ENCODE measurements at places on chromosomes 6 and 20. TPM values are rescaled to one million over a fixed set of nuclear protein-coding genes. Genes with fewer than 3 reads are reported as not detected.

DNA sequence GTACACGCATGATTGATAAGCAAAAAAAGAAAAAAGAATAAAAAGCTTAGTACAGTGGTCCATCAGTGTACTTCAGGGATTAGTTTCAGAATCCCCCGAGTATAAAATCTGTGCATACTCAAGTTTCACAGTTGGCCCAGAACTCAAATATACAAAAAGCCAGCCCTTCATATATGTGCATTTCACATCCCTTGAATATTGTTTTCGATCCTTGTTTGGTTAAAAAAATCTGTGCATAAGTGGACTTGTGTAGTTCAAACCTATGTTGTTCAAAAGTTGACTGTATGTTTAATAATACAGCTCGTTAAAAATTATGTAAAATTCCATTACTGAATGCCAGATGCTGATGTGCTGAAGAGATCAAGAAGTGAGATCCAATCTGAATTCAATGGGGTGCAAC is 54.2 kb downstream of the LHFPL5 start:
- no peak for DNase-seq

Gene GGTLC1
- not detected for total RNA-seq

DNA sequence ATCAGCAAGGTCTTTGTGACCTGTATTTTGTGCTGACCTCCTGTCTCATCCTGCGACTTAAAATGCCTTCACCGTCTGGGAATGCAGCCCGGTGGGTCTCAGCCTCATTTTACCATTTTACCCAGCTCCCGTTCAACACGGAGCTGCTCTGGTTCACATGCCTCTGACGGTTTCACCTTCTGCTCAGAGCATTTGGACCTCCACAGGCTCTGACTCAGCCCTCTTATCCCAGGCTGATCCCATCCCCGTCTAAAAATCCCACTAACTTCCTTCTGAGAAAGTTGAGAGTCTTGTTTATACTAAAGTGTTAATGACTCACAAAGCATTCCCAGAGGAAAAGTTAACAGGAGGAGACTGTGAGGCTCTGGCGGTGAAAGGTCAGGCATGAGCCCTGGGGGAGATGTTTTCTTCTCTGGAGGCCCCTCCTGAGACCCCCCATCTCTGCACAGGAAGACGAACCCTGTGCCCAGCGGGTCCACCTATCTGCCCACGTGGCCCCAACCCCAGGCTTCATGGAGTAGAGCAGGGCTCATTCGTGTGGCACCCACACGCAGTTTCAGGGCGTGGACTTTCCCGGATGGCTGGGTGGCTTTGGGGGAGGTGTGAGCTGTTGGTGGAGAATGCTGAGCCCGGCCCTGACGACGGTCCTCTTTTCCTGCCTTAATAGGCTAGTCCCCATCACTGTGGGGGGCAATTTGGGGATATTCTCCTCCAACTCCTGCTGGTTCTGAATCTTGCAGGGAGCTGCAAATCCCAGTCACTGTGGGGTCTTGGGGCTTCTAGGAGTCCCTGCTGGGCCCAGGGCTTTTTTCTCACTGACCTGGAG is 3.3 kb upstream of the BIRC7 start:
- DNase-seq, result no peak

DNA sequence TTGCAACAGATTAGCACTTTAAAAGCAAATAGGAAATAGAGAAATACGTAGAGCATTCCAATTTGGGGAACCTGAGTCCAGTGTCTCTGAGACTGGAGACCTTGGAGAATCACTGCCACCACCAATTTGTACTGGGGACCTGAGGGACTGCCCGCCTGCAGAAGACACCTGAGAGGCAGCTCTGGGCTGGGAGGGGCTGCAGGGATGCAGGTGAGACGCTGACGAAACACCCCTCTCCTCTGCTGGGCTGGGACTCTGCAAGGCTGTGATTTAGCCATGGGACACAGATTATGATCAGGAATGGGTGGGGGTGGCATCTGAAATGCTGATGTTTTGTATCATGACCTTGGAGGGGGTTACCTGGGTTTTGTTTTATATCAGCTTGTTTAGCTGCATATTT is 7.0 kb upstream of the APMAP start:
- DNase-seq, result no peak

Gene ZNF512B
- 34.0 TPM for total RNA-seq

- DNase-seq, result no peak
These were observed 295.6 kb downstream of the GRIK2 start for GRCh38 chr6:101689156-101689555.

DNA sequence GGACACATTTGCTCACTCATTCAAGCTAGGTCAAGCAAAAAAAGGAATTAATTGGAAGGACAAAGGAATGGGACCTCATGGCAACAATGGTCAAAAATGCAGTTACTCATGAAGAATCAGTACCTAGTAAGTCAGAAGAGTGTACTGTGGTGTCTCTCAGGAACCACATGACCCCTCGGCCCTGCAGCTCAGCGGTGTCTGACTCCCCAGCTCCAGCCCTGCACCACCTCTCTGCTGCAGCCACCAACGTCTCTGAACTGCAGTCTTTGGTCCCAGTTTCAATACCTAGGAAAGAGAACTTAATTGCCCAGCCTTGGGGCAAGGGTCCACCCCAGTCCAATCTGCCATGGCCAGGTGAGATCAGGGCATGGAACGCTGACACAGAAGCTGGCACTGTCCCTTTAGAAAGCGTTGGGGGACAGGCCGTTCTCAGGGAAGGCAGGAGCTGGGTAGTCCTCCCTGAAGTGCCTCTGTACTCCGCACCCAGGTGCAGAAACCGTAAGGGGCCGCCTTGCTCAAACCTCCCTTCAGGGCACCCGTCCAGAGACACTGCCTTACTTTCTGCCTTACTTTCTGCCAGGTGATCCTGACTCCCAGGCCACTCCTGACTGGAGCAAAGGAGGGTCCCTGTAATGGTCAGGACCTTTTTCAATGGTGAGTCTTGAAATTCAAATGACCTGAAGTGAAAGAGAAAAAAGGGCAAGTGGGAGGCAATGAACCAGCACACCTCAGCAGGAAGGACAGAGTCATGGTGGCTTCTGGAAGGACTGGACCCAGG is 13.2 kb upstream of the NELFCD start:
- DNase-seq, result no peak

- DNase-seq, result no peak
These were observed 914.9 kb upstream of the FLRT3 start for GRCh38 chr20:15252304-15252703.

DNA sequence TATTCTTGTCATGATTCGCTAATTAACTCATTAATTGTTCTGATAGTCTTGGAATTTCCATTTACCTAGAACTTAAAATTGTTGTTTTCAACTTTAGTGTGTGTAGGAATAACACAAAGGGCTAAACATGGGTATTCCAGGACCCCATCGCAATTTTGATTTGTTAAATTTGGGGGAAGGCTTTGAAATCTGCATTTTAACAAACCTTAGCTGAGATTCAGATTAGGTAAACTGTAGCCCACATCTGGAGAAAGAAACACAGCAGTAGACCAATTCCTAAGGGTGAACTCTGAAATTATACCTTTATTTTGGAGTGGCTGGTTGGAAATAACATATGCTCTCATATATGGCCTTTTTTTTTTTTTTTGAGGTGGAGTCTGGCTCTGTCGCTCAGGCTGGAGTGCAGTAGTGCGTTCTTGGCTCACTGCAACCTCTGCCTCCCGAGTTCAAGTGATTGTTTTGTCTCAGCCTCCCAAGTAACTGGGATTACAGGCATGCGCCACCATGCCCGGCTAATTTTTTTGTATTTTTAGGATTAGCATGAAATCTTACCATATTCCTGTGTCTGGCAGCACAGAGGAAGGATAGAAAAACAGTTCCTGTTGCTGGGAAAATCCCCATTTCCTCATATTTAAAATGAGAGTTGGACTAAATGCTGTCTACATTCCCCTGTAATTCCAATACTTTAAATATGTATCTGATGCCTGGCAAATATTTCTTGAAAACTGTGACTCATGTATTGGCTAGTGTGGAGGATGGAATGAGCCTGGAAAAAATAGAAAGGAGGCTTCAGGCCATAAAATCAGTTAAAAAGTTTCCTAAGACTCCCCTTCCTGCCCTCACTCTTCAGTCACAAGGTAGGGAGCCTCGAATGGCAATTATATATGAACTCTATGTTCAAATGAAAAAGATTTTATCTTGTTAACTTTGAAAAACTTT is 96.7 kb upstream of the FAM184A start:
- no peak for DNase-seq

Gene LSM14B
- 97.1 TPM for total RNA-seq

Data from neural crest cell (in vitro differentiated cells).